ENCODE measurements at places on chromosomes 3 and 15. TPM values are rescaled to one million over a fixed set of nuclear protein-coding genes. Genes with fewer than 3 reads are reported as not detected.
A peak's percentile ranks its signal among the peaks of the same experiment; 100 is the strongest.

Gene ZNF280D
- total RNA-seq: 20.5 TPM

Gene ATP13A4
- total RNA-seq: not detected

Gene DCUN1D1
- 8.4 TPM for total RNA-seq

Gene CDHR4
- total RNA-seq: not detected

Gene ZDHHC23
- 4.4 TPM for total RNA-seq

Gene SLC12A1
- total RNA-seq: not detected

Gene DLL4
- total RNA-seq: 30.2 TPM

Gene GLDN
- 3.4 TPM for total RNA-seq

DNA sequence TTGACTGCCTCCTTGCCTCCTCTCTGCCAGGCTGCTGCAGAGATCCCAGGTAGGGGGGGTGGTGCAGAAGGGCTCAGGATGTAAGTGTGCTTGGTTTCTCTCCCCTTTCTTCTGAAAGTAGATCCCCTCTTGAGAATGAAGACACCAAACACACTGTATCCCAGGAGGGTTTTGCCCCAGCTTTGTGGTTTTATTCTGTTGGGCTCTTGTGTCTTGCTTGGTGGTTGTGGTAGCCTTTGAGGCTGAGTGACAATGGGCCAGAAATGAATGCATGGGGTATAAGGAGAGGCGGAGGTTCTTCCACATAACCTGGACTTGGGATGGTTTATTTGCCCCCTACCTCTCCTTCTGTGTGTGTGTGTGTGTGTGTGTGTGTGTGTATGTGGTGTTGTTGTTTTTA, 5.7 kb downstream of the PDIA5 start:
- DNase-seq: no peak
- H3K4me3 ChIP-seq: no peak overlapping the region
- no peaks in the 10 kb centered on the region for H3K27me3 ChIP-seq
- peak overlapping the region; percentile 49 for H3K27ac ChIP-seq

DNA sequence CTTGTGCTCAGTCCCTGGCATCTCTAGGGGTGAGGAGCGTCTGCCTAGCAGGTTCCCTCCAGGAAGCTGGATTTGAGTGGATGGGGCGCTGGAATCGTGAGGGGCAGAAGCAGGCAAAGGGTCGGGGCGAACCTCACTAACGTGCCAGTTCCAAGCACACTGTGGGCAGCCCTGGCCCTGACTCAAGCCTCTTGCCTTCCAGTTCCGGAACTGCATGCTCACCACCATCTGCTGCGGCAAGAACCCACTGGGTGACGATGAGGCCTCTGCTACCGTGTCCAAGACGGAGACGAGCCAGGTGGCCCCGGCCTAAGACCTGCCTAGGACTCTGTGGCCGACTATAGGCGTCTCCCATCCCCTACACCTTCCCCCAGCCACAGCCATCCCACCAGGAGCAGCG, 5.0 kb downstream of the RHO start:
- no peaks in the 10 kb centered on the region for H3K36me3 ChIP-seq
- H3K4me3 ChIP-seq: no peak overlapping the region
- H3K4me1 ChIP-seq: peaks cover 9% of the 10 kb centered on the region
- no peak for DNase-seq

DNA sequence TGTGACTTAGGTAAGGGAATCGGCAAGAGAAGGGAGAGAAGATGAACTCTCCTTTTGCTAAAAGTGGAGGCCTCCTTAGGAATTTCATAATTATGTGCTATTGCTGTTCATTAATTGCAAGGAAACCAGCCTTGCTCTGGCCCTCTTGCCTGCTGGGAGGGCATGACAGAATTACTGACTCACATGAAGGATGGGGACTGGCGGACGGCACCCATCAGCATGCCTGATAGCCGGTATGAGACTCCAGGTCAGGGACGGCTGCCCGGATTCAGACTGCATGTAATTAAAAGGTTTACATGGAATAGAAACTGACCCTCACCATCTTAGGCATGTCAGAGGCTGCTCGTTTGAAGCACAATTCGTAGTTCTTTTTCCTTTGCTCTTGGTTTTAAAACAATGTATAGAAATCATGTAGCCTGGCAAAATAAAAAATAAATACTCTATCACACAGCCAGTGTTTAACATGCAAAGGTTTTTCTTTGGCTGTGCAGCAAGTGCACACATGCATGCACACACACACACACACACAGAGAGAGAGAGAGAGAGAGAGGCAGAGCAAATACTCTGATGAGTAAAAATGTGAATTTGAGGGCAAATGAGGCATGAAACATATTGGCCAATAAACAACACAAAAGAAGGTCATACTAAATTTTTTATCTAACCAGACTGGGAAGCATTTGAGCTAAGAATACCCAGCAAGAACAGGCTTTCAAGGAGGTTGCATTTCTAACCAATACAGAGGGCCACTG, 82.7 kb downstream of the FOXB1 start:
- no peak for DNase-seq
- H3K36me3 ChIP-seq: no peaks in the 10 kb centered on the region
- no peak overlapping the region for H3K27ac ChIP-seq

DNA sequence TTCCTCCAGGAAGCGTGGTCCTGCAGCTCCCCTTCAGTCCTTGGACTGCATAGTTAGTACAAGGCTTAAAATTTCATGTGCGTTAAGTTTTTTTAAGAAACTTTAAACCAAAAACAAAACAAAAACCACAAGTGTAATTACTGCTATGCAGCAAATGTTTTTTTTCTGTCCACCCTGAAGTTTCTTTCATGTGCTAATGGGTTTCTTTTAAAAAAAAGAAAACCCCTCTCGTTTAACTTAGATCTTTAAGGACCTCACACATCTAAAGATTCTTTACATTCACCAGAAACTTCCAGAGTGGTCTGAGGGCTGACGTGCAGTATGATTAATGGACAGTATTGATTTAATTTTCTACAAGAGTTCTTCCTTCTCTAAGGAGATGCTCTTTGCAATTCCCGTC, 72.0 kb upstream of the PYGO1 start:
- no peaks in the 10 kb centered on the region for H3K27me3 ChIP-seq
- H3K4me1 ChIP-seq: no peaks in the 10 kb centered on the region
- DNase-seq: no peak
- H3K27ac ChIP-seq: no peak overlapping the region
- no peak overlapping the region for H3K4me3 ChIP-seq
- no peaks in the 10 kb centered on the region for H3K36me3 ChIP-seq

DNA sequence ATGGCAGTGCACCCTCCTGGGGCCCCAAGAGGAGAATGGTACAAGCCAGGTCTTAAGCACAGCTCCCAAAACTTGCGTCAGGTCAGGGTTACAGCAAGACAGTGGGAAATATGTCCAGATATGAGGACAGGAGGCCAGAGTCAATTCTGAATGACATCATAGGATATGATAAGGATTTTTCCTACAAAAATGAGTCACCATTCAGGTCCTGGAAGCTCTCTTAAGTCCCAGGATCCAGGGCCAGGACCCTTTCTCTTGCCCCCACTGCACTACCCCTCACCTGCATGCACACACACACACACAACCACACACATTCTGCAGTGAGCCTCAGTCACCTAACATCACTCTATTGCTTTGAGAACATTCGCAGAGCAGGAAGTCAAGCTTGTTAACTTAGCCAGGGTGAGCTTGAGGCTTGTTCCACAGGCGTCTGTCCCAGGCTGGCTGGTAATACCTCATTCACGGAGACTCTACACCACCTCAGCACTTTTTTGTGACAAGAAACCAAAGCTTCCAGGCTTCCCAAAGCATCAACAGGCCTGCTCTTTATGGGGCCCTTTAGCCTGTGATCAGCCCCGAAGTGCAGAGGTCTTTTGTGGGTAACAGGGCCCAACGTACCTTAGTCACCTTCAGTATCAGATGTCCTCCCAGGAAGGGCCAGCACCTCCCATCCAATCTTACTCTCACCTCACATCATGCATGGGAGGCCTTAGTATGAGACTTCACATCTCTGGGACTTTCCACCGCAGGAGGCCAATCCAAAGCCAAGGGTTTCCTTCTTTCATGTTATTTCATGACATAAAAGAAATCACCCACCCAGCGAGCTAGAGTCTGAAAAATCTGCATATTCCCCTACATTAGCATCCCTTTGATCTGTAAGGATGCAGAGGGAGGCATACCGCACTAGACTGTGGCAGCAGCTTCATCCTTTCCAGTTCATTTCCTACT, 74.0 kb upstream of the LIPC start:
- no peak overlapping the region for H3K4me3 ChIP-seq
- DNase-seq: no peak

- DNase-seq: no peak
- no peak overlapping the region for H3K4me3 ChIP-seq
- peaks cover 12% of the 10 kb centered on the region for H3K4me1 ChIP-seq
- no peaks in the 10 kb centered on the region for H3K27me3 ChIP-seq
- H3K27ac ChIP-seq: no peak overlapping the region
These were observed 33.4 kb downstream of the HRH1 start for GRCh38 chr3:11187681-11188080.

DNA sequence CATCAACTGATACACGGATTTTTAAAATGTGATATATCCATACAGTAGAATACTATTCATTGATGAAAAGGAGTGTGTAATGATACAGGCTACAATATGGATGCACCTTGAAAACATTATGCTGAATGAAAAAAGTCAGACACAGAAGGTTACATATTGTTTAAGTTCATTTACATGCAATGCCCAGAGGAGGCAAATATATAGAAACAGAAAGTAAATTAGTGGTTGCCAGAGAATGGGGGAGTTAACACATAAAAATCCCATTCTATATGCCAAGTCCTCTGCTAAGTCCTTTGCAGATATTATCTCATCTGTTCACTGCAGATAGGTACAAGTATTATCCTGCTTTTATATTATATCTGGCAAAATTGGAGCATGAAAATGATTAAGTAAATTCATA, 22.1 kb upstream of the CDIN1 start:
- no peaks in the 10 kb centered on the region for H3K4me1 ChIP-seq
- H3K27ac ChIP-seq: no peak overlapping the region
- H3K27me3 ChIP-seq: no peaks in the 10 kb centered on the region
- DNase-seq: no peak
- H3K4me3 ChIP-seq: no peak overlapping the region

DNA sequence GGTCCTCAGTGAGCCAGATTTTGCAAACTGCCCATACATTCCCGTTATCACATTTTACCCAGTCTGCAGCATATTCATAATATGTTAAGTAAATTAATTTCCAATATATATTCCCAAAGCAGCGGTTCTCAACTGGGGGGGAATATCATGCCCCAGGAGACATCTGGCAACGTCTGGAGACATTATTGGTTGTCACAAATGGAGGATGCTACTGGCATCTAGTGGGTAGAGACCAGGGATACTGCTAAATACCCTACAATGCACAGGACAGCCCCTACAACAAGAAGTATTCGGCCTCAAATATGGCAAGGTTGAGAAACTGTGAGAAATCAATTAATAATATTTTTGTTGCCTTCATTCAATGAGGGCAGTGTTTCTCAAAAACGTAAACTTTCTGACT, 280.3 kb downstream of the MAGI1 start:
- H3K4me3 ChIP-seq: no peak overlapping the region
- H3K4me1 ChIP-seq: no peaks in the 10 kb centered on the region
- H3K27ac ChIP-seq: no peak overlapping the region
- no peaks in the 10 kb centered on the region for H3K27me3 ChIP-seq
- DNase-seq: no peak

DNA sequence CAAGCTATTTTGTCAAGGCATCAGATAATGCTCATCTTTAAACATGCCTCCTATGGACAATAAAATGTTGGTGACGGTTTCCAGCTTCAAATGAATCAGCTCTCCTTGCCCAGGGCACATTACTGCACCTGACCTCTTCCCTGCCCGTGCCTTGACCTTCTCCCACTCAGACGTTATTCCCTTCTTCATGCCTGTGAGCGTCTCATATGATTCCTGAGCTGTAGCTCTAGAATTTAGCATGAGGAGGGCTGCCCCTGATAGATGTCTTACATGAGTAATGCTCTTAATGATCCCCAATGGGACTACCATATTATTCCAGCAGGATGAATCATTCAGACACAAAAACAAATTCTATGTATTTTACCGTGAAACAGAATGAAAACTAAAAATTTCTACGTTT, 762.7 kb downstream of the ROBO1 start:
- H3K36me3 ChIP-seq: no peaks in the 10 kb centered on the region
- no peak overlapping the region for H3K4me3 ChIP-seq
- H3K4me1 ChIP-seq: no peaks in the 10 kb centered on the region

- no peak for DNase-seq
- H3K4me1 ChIP-seq: no peaks in the 10 kb centered on the region
- H3K36me3 ChIP-seq: no peaks in the 10 kb centered on the region
- no peaks in the 10 kb centered on the region for H3K27me3 ChIP-seq
- peak overlapping the region; percentile 23 for H3K27ac ChIP-seq
These were observed 17.4 kb upstream of the ANKRD34C start for GRCh38 chr15:79265167-79265566.

DNA sequence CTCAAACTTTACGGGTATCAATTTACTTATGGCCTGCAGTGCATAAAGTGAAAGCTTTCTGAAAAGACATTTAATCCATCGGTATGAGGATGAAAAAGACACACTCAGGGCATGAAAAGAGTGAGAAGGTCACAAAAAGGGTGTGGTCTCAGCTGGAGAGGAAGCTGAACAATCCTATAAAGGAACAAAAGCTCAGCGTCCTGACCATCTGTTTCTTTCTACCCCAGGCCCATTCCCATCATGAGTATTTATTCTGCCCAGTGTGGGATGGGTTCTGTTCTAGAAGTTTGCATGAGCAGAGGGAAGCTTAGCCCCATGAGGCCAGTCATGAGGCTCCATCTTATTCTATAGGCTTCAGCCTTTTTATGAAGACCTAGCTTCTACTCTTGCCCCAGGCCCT, 144.6 kb downstream of the LPP start:
- no peaks in the 10 kb centered on the region for H3K36me3 ChIP-seq
- H3K27me3 ChIP-seq: no peaks in the 10 kb centered on the region
- H3K4me1 ChIP-seq: peaks cover 71% of the 10 kb centered on the region

DNA sequence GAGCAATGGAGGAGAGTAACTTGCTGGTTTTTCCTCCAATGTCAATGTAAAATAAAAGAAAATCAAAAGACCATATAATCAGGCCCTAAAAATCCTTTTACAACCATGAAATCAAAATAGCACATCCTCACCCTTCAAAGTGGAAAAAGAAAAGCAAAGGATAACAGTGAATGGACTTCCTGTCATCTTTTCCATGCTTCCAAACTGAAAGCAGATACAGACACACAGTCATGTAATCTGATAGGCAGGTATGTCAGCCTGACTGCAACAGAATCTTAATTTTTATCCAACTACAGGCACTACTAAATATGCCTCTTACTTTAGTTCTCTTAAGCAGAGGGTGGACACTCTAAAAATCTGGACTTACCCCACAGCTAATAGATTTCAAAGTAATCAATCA, 27.8 kb upstream of the IGDCC4 start:
- no peaks in the 10 kb centered on the region for H3K4me1 ChIP-seq
- H3K27ac ChIP-seq: no peak overlapping the region
- H3K4me3 ChIP-seq: no peak overlapping the region

GRCh38 chr15:72318408-72318942, 1.5 kb downstream of the CELF6 start:
- DNase-seq: no peak
- peaks cover 5% of the 10 kb centered on the region for H3K4me1 ChIP-seq
- no peak overlapping the region for H3K4me3 ChIP-seq
- no peaks in the 10 kb centered on the region for H3K27me3 ChIP-seq
- no peak overlapping the region for H3K27ac ChIP-seq

Measured in ascending aorta (tissue), 2 donors.